ENCODE measurements at places on chromosomes 12 and 14.

DNA sequence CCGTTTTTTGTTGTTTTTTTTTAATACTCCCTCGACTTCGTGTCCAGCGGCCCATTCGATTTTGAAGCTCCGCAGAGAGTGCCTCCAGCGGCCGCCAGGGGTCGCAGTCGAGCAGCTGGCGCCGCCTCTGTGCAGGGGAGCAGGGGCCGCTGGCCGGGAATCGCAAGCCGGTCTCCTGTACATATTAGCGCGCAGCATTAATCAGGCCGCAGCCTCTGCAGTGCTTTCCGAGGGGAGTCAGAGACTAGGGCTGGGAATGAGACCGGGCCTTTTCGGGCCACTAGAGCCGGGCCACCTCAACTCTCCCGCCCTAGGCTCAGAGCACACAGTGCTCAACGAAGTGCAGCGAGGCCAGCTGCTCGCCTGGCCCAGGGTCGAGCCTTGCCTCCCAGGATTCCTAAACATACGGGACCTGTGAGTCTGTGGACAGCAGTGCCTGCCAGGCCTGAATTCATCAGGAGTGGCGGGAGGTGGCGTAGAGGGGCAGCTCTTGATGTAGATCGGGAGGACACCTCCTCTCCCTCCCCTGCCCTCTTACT is 81.8 kb downstream of the EMP1 start:
- no peak for DNase-seq

DNA sequence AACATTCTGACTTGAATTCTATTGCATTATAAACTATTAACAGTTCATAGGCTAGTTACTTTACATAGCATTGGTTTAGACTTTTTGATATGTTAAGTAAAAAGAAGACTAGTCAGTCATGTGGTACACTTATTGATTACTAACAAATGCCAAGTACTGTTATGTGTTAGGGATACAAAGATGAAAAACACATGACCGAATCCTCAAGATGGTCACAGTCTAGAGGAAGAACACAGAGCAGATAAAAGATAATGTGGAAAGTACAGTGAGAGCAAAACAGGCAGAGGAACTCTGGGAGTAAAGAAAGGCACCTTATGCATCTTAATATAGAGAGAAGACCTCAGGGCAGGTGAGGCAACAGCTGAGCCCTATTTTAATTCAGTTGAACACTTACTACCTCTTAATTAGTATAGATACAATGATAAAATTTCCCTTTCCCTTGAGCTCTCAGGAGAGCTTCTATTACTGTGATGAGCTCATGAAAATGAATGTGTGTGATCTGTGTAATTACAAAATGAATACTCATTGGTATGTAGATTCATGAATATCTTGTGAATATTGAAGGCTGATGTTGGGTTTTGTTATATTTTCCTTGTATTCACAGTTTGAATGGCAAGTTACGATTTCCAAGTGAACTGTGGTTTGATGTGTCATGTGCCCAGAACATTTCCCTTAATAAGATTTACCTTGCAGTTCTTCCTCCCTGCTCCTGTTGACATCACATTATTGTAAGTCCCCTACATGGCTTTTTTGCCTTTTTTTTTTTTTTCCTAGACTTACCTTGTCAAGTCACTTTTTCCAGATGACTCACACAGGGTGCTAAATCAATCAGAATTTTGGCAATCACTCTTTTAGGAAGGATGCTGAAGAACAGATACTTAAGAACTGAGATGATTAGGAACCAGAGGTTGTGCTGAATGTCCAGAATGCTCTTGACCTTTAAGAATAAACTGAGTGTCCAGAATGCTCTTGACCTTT is 29.5 kb upstream of the MSRB3 start:
- no peak for DNase-seq

DNA sequence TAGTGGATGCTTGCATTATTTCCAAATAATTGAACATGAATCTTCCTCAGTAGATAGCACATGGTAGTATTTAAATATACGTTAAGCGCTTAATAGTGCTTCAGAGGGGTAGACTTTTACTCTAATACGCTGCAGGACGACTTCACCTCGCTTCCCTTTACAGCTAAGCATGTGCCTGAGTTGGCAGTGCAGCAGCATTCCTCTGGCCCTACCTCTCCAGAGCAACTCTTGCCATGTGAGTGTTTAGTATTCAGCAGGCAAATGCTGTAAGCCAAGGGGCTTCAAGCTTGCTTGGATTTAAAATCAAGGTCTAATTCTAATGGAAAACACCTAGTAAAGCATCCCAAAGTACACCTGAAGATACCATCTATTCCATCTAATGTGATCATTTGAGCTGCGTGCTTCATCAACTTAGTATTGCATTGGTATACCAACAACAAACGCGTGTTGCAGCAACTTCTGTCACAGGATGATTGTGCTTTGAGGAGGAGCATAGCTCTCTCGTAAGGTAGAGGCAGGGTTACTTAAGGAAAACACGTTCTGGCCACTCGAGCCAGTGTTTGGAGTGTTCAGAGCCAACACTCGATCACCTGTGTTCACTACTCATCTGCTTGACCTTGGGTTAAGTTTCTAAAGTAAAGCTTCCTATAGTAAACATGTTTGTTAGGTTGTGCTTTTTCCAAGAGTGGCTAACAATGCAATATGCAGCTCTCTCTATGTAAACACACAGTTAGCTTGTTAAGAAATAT is 60.6 kb downstream of the PIWIL1 start:
- no peak for DNase-seq

GRCh38 chr12:108856170-108856427 is 1.3 kb downstream of the SSH1 start:
- DNase-seq: no peak

DNA sequence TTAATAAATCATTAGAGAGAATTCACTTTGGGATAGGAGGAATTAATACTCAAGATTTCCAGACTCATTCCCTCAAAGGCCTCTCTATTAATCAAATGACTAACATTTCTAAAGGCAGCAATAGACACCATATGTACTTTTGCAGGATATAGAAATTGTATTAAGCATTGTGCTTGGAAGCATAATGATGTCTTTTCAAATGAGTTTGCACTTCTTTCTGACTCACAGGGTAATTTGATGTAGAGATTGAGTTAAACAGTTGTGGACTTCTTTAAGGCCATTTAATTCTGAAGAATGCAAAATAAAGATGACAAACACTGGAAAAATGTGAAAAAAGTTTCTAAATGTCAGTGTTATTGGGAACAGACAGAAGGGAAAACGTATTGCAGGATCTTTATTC is 63.4 kb upstream of the CSRP2 start:
- no peak for DNase-seq

GRCh38 chr12:2940564-2940963 is 18.6 kb upstream of the TEAD4 start:
- DNase-seq: no peak

GRCh38 chr12:18419311-18419710 is 158.0 kb downstream of the PIK3C2G start:
- no peak for DNase-seq

GRCh38 chr14:63564318-63564717 is 21.1 kb upstream of the PPP2R5E start:
- DNase-seq: no peak

GRCh38 chr14:34804933-34805332 is 70.2 kb downstream of the BAZ1A start:
- DNase-seq: no peak

GRCh38 chr12:58873496-58873895 is 46.8 kb downstream of the LRIG3 start:
- DNase-seq: no peak

DNA sequence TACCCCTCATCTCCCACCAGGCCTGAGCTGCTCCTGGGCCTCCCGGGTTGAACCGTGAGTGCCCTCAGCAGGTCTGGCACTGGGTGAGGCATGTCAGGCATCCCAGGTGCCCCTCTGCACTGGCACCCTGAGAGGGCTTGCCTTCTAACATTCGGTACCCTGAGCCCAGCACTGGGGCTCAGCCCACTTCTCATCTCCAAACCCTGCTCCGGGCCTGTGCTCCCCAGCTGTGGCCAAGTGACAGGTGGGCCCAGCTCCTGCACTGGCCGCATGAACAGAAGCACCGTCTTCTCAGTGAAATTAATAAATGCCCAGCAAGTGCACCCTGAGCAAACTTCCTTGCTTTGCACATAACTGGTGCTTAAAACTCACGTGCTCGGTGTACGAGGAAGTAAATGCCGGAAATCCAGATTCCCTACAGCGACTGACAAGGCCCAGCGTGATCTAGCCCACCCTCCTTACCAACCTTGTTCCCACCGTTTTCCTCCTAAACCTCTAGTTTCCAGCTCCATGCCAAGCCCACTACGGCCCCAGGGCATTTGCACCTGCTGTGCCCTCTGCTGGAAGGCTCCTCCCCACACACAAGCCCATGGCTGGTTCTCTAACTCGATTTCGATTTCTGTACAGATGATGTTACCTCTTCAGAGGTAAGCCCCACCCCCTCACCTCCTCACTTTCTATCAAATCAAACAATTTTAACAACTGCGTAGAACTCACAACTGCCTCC is 115.2 kb upstream of the NCOR2 start:
- no peak for DNase-seq

GRCh38 chr12:9273276-9273675 is 65.1 kb upstream of the PZP start:
- no peak for DNase-seq

DNA sequence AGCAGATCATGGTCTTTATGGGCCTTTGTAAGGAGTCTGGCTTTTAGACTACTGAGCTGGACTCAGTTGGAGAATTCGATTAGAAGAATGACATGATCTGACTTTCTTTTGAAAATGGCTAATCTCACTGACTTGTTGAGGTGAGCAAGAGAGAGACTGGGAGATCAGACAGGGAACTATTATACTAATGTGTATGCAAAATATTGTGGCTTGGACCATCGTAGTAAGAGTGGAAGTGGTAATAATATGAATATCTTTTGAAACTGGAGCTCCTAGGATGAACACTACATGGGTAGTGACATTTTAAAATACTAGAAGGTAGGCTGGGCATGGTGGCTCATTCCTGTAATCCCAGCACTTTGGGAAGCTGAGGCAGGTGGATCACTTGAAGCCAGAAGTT is 56.2 kb upstream of the CCT2 start:
- no peak for DNase-seq

GRCh38 chr12:26798023-26798422 is 35.0 kb downstream of the ITPR2 start:
- no peak for DNase-seq

DNA sequence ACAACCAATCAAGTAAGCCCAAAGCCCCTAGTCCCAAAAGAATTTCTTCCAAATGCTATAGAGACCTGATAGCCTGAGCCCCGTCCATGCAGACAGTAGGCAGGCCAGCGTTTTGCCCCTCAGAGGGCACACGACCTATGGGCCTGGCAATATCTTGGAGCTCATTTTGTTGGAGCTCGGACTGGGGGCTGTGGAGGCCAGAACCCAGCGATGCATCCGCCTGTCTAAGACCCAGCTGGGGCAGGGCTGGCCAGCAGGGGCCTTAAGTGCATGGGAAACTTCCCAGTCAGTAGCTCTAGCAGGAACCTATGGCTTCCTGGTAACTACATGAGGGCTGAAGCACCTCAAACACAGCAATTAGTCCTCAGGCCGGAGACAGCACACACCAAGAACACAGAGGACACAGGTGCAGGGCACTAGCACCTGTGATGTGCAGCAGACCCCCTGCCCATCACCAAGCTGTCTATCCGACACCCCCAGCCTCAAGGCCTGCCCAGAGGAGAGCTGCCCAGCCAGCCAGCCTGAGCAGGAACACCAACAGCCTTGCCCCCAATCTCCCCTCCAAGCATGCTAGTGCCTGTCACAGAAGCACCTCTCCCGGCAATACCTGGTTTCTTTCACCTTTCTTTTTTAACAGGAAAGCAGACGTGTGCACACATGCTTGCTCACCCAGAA is 50.8 kb downstream of the ARL6IP4 start:
- no peak for DNase-seq

DNA sequence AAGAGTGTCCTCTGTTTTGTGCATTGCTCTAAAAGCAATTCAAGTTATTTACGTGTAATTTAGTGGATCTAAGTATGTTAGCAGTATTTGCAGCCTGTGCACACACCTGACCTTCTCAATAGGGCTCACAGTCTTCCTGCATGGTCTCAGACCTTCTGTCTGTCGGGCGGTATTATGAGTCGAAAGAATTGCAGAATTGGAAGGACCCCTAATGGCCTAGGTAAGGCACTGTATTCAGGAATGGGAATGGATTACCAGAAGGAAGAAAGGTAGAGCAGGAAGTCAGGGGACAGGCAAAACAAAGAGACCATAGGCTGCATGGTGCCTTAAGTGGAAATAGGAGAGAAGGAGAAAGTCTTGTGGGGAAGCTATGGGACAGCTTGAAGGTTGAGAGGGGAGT is 341.6 kb downstream of the VRK1 start:
- DNase-seq: no peak

DNA sequence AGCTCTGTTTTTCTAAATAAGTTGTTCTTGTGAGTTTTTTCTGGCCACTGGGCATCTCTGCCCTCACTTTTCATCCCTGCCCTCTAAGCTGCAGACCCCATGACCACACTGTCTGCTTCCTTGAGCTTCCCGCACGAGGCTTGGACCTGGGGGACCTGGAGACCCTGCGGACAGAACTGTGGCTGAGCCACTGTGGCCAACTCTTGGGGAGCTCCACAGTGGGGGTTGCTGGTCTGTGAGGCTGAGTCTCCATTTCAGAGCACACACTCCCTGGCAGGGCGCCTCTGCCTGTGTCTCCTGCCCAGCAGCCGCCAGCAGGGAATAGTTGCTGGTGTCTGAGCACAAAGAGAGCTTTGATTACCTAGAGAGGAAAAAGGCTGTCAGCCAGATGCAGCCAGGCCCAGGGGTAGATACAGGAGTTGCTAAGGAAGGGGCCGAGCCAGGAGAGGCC is 13.1 kb upstream of the RIN3 start:
- DNase-seq: no peak

DNA sequence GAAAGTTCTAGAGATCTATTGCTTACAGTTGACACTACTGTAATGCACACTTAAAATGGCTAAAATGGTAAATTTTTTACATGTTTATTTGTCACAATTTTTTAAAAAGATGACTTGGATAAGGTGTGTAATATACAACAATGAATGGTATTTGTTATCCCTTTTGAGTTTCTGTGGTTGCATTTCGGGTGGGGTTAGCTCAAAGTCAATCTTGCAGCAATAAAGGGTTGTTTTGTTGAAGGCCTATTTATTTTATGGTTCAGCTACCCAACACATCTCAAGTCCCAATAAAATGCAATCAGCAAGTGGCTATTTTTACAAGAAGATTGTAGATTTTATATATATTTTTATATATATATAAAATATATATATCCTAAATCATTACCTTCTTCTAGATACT is 22.1 kb downstream of the SNRPF start:
- DNase-seq: no peak

- no peak for DNase-seq
Observed at GRCh38 chr14:68968721-68969120, 10.4 kb downstream of the ACTN1 start.

Data from NCI-H1417 treated with DMSO at 0.1 percent for 48 hours (cell line).